Germinal center (tissue), 1 donor: ENCODE measurements at places on chromosomes 16 and 17.

GRCh38 chr16:15466886-15467781 lies 32.7 kb downstream of the BMERB1 start:
- no peak for DNase-seq

DNA sequence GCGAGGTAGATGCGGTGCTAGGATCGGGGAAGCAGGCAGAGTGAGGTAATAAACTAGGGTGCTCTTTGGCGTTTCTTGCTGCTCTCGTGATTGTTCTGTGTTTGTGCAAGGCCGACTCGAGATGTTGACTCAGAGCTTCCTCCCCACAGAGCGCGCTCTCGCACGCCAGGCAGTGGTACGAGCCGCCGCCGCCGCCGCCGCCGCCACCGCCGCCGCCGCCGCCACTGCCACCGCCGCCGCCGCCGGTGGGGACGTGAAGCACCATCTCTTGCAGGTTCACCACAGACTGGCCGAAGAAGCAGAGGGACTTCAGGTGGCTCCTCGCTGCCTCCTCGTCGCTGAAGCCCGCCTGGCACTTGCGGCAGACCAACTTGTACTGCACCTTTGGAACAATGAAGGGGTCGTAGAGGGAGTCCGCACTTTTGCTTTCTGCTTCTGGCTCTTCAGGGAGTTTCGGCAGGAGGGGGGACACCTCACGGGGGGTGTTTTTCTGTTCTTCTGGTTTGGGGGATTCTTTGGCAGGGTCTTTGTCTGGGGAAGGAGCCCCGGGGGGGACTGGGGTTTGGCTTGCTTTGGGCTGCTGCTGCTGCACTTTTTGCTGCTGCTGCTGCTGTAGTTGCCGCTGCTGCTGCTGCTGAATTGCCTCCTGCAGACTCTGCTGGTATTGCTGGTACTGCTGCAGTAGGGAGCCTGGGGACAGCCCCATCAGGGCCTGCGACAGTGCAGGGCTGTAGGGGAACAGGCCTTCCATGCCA lies 260.2 kb downstream of the ZFHX3 start:
- peak; percentile 71 for DNase-seq

- DNase-seq: peak; percentile 48
Observed at GRCh38 chr17:12098568-12098967, 77.9 kb downstream of the MAP2K4 start.

DNA sequence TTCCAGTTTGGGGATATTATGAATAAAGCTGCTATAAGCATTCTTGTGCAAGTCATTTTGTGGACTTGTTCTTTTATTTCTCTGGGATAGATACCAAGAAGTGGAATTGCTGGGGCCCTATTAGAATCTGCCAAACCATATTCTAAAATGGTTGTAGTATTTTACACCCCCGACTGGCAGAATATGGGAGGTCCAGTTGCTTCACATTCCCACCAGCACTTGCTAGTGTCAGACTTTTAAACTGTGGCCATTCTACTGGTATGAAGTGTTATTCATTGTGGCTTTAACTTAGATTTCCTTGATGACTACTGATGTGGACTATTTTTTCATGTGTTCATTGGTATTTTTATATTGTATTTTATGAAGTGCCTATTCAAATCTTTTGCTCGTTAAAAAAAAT lies 18.1 kb upstream of the NUP93 start:
- DNase-seq: no peak

DNA sequence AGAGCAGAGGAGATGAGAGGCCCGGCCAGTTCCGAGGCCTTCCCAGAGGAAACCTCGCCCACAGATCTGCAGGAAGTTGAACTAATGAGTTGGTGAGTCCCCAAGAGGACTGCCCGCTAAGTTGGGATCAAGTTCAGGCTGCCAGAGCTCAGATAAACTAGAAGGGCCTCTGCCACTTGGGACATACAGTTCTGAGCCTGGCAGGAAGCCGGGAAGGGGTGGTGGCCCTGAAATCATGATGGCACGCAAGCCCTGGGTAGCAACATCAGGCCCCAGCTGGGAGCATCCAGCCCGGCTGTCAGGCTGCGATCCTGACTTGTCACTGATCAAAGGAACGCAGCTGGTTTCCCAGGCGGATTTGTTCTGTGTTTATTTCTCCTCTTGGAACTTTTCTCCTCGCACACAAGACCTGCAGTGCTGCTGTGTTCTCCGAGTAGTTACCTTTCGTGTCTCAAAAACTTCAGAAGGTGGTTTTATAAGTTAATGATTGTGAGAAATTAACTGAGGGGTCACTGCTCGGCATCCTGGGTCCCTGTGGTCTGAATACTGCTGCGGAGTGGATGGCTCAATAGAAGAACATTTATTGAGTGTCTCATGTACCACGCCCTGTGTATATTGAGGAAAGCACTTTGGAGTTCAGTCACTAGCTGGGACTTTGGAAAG lies 8.0 kb upstream of the WFDC1 start:
- no peak for DNase-seq

- DNase-seq: no peak
Observed at GRCh38 chr17:60332574-60332973, 59.4 kb downstream of the USP32 start.

DNA sequence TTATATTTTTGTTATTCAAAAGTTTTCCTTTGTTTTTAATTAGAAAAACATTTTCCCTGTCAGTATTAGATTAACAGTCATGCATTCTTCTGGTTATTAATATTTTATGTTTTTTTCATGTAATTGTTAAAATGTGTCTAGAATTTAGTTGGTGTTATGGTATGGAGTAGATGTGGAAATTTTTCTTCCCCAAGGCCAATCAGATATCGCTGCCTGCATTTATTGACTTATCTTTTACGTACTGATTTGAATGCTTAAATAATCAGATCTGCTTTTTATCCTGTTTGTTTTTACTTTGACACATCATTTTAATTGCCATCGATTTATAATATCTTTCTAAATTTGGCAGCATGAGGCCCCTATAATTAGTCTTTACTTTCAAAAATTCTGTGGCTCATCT lies 13.6 kb downstream of the FTO start:
- DNase-seq: no peak

DNA sequence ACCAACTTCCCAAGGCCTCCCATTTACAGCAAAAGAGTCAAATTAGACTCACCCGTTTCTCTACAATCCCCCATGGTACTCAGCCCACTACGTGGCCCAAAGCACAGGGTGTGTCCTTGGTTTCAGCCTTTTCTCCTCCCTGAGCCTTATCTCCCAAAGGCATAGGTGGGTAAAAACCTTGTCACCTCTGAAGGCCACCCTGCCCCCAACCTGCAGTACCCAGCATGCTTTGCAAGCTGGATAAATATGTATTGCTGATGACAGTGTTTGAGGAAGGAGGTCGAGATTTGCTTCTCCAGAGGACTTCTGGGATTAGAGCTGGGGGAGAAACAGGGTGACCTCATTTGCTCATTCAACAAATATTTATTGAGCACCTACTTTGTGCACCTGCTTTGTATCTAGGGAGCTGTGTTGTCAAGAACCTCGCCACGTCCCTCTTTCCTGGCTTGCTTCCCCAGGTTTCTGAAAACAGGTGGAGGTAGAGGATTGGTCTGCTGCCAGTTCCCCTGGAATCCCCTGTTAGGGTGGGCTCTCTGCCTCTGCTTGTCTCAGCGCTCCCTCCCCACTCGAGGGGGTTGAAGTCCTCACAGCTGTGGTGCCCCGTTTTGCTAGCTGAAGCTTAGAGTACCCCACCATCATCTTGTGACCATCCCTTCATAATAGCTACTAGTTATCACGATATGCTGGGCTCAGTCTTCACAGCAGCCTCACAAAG lies 3.0 kb downstream of the LASP1 start:
- no peak for DNase-seq

DNA sequence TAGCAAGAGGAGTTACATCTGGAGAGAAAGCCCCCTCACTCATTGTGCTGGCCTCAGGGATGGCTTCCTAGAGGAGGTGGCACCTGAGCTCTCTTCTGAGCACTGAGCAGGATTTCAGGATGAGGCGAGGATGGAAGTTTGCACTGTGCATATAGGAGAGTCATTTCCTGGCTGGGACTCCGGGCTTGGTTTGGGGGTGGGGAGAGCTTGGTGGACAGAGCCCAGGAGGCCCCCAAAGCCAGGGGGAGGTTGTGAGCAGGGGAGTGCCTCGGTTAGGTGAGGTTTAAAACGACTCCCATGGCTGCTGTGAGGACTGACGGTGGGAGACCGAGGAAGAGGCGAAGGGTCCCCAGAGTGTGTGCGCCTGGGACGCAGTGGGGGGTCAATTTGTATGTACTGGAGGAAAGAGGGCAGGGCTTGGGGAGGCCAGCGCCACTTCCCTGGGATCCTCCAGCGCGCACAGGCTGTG lies 1.2 kb downstream of the CAMKK1 start:
- no peak for DNase-seq

- DNase-seq: peak; percentile 6
Observed at GRCh38 chr16:11743308-11744074, 834 bp upstream of the TXNDC11 start.

- no peak for DNase-seq
Observed at GRCh38 chr17:32917081-32917480, 10.9 kb upstream of the TMEM98 start.

GRCh38 chr16:48384520-48385252 lies 527 bp downstream of the SIAH1 start:
- peak; percentile 63 for DNase-seq

- no peak for DNase-seq
Observed at GRCh38 chr16:80433623-80434022, 107.2 kb upstream of the DYNLRB2 start.

DNA sequence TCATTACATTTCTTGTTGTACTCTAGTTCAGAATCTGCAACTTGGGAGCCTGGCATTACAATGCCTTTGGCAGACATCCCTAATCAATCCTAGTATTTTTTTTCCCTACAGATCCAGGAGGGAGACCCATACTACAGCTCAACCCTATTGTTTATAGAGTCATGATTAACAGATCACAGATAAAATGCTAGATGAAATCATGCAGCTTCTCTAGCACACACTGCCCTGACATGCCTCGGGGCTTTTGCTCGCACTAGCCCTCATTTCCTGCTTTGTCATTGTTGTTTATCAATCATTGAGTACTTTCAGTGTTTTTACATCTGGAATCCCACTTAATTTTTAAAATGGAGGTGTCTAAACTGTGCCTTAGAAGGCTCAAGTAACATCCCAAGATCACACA lies 412.5 kb downstream of the CA10 start:
- no peak for DNase-seq

GRCh38 chr16:47712276-47713224 lies 251.4 kb downstream of the PHKB start:
- DNase-seq: no peak

- peak; percentile 46 for DNase-seq
Observed at GRCh38 chr16:71367241-71367976, 8.9 kb downstream of the CALB2 start.

DNA sequence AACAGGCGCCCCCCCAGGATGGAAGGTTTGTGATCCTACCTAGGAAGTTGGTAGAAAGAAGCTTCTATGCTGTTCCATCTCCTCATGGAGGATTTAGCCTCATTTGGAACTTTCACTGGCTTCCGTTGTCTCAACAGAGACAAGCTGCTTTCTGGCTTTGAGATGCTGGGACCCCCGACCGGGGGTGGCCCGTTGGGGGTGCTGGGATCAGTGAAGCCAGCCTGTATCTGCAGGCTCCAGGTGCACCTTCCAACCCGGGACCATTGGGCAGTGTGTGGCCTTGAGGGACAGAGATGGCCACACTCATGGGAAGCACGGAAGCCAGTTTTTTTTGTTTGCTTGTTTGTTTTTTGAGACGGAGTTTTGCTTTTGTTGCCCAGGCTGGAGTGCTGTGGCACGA lies 15.4 kb downstream of the CIBAR2 start:
- no peak for DNase-seq

DNA sequence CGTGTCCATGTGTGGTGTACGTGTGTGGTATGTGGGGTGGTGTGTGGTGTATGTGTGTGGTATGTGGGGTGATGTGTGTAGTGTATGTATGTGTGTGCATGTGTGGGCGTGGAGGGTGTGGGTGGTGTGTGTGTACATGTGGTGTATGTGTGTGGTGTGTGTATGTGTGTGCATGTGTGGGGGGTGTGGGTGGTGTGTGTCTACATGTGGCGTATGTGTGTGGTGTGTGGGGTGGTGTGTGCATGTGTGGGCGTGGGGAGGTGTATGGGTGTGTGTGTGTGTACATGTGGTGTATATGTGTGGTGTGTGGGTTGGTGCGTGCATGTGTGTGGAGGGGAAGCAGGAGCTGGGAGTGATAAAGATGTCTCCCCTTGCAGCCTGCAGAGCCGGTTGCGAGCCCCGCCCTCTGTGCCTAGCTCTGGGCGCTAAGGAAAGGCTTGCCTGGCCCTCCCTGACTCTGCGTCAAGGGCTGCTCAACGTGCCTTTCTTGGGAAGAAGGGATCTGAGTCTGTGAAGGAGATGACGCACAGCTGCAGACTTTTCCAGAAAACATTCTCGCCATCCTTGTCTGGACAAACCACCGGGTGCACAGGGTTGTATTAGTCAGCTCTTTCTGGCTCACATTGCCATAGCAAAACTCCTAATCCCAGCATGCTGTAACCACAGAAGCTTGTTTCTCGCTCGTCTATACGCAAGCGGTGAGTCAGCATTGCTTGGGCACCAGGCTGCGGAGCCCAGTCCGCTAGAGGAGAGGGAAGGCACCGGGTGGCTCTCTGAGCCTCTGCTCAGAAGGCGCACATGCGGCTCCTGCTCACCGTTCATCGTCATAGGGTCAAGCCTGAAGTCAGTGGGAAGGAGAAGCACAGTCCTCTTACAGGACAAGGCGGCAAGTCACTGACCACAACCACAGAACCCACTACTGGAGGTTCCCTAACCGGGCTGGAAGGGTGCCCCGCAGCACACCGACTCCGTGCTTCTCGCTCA lies 2.0 kb upstream of the CD300H start:
- no peak for DNase-seq

- DNase-seq: no peak
Observed at GRCh38 chr17:55440391-55440790, 18.8 kb upstream of the MMD start.

GRCh38 chr17:13003454-13003851 lies 14.4 kb downstream of the ELAC2 start:
- no peak for DNase-seq

GRCh38 chr16:75491876-75492275 lies 3.4 kb downstream of the CHST6 start:
- DNase-seq: peak; percentile 18

- DNase-seq: no peak
Observed at GRCh38 chr16:86619239-86619794, 41.0 kb downstream of the FOXL1 start.

- DNase-seq: peak; percentile 98
Observed at GRCh38 chr17:46193626-46194392, 580 bp upstream of the KANSL1 start.

DNA sequence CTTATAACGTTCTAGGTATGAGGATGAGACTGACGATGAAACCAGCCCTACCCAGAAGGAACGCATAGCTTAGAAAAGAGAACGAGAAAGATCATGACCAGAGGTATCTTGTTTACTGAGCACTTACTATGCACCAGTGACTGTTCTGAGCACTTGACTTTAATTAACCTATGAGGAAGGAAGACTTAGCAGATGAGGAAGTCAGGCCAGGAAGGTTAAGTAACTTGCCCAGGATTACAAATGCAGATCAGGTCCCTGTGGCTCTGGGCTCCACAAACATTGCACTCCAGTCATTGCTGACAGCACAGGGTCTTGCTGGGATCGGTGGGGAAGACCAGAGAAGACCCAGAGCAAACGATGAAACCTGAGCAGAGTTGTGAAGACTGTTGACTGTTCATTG lies 7.1 kb downstream of the KRT13 start:
- no peak for DNase-seq

- DNase-seq: no peak
Observed at GRCh38 chr17:80477647-80478478, 1.5 kb upstream of the NPTX1 start.

- no peak for DNase-seq
Observed at GRCh38 chr16:15782573-15783365, 74.1 kb downstream of the MYH11 start.

- peak; percentile 57 for DNase-seq
Observed at GRCh38 chr17:4497101-4497824, 1.4 kb upstream of the SPNS2 start.

- no peak for DNase-seq
Observed at GRCh38 chr17:64920026-64920418, 744 bp upstream of the LRRC37A3 start.
